ENCODE measurements at places on chromosomes 11 and 22.

DNA sequence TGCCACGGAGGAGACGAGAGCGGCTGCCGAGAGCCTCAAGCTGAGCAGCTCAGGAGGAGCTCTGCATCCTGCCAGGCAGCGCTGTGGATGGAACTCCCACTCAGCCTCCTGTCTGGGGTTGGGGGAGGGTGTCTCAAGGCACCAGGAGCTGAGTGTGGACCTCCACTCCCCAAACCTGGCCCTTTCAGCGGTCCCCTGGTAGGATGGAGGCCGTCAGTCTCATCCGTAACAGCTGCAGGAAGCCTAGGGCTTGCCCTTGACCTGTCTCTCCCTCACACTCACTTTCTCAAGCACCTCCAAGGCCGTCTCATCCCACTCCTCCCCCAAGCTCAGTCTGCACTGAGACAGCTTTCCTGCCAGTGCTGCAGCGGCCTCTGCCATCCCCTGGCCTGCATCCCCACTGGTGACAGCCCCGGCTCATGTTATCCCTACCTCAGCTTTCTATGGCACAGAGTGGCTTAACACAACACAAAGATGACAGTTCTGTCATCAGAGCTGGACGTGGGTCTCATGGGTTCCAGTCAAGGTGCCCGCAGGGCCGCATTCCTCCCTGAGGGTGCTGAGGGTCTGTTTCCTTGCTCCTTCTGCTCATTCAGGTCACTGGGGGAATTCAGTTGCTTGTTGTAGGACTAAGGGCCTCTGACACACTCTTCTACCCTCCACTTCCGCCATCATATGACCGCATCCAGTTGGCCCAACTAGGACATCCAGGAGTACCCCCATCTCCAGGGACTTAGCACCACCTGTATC, 341.9 kb upstream of the B3GAT1 start:
- no peak for DNase-seq

DNA sequence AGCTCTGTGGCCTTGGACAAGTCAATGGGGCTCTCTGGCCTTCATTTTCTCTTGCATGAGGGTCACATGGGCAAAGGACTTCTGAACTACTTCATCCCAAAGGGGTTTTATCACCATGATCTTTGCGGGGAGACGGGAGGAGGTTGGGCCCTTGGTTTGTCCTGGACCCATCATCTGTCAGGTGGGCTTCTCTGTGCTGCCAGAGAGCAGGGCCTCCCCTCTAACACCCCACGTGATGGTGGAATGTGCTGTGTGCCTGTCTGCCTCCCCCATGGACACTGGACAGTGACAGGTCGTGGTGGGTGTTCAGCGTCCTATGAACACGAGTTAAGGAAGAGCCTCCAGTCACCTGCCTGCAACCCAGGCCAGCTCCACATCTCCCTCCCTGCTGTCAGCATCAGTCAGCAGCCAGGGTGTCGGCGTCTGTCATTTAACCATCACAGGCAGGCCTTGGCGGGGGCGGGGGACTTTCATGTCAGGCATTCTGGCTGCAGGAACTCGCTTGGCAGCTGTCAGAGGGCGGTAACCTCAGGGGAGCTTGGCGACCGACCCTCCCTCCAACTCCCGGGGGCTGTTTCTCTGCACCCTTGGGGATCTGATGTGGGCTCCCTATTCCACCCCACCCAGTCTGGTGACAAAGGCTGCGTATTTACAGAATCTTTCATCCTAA, 2.6 kb upstream of the SUN2 start:
- no peak for DNase-seq

DNA sequence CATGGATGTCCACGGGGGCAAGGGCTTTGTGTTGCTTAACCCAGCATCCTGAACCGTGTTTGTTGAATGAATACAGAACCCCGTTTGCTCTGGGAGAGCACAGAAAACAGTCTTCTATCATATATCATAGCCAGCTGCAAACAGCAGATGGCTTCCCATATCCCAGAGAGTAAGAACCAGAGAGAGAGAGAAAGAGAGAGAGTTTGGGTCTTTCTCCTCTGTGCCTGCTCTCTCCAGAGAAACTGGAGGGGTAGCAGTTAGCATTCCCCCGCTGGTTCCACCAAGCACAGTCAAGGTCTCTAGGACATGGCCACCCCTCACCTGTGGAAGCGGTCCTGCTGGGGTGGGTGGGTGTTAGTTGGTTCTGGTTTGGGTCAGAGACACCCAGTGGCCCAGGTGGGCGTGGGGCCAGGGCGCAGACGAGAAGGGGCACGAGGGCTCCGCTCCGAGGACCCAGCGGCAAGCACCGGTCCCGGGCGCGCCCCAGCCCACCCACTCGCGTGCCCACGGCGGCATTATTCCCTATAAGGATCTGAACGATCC, 440 bp upstream of the TIMP3 start:
- no peak for DNase-seq

- DNase-seq: peak; percentile 13
Measured at GRCh38 chr11:5690736-5691135, 1.1 kb downstream of the TRIM22 start.

DNA sequence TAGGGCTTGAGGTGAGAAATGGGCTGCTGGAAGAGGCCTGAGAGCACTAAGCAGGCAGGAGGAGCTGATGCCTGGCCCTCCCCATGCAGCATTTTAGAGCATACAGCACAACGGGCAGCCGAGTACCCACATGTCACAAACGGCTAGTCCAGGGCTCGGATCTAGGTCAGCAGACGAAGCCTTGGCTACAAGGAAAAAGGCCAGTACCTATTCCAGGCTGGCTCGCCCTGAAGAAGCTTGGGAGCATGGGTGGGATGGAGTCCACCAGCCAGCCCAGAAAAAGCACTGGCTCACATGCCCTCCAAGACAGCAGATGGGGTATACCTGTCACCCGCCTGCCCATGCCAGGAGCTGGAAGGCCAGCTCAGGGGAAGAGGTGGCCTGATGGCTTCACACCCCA, 9.6 kb downstream of the UFD1 start:
- no peak for DNase-seq

All from urothelium cell line (cell line).